Smooth muscle cell of bladder (primary cell): ENCODE measurements at places on chromosomes 13 and 19. TPM values are rescaled to one million over a fixed set of nuclear protein-coding genes. Genes with fewer than 3 reads are reported as not detected.

The PABPC3 gene
- 0.09 and 0.14 TPM in 2 replicates for total RNA-seq

The ZNF737 gene
- total RNA-seq, result 5.4 and 7.7 TPM in 2 replicates

The PTGER1 gene
- total RNA-seq, result 4.8 and 25.6 TPM in 2 replicates

The TLE2 gene
- total RNA-seq, result 2.1 and 3.1 TPM in 2 replicates

The CLEC17A gene
- 0.28 TPM in 1 of 2 replicates, not detected in the other for total RNA-seq

The DIAPH3 gene
- 1.8 and 3.4 TPM in 2 replicates for total RNA-seq

The RFPL4A gene
- total RNA-seq, result not detected in 2 replicates

The SOHLH2 gene
- 0.43 and 0.83 TPM in 2 replicates for total RNA-seq

The TUBB4A gene
- not detected in 2 replicates for total RNA-seq

The BEST2 gene
- not detected in 2 replicates for total RNA-seq

The NCAN gene
- total RNA-seq, result not detected in 2 replicates

The ZFR2 gene
- not detected in 2 replicates for total RNA-seq

The CEACAM8 gene
- not detected in 2 replicates for total RNA-seq

The FFAR1 gene
- not detected in 2 replicates for total RNA-seq

The SRRM5 gene
- total RNA-seq, result not detected in 2 replicates

The TIMM13 gene
- total RNA-seq, result 31.7 and 38.4 TPM in 2 replicates

The ADGRE2 gene
- total RNA-seq, result under 0.01 TPM in 2 replicates

The MEIOSIN gene
- not detected in 2 replicates for total RNA-seq

The CTXN1 gene
- 0.85 and 1.9 TPM in 2 replicates for total RNA-seq

The LIPE gene
- total RNA-seq, result 2.4 and 3.0 TPM in 2 replicates

The DENND1C gene
- total RNA-seq, result not detected in 2 replicates

The MYBPC2 gene
- not detected in 2 replicates for total RNA-seq

The CYP2F1 gene
- not detected in 2 replicates for total RNA-seq

The ZNF846 gene
- total RNA-seq, result 12.6 and 15.2 TPM in 2 replicates

The KCNJ14 gene
- total RNA-seq, result 0.28 and 0.46 TPM in 2 replicates

The HCST gene
- total RNA-seq, result 1.00 and 2.8 TPM in 2 replicates

The NLRP5 gene
- total RNA-seq, result not detected in 2 replicates

The PTGIR gene
- total RNA-seq, result 2.3 and 3.0 TPM in 2 replicates

The CYP2A6 gene
- total RNA-seq, result not detected in 2 replicates

The RDH8 gene
- total RNA-seq, result not detected in 2 replicates

The ZSCAN4 gene
- not detected in 2 replicates for total RNA-seq

The TRPC4 gene
- total RNA-seq, result 3.1 and 5.9 TPM in 2 replicates

The PODNL1 gene
- 2.1 and 3.1 TPM in 2 replicates for total RNA-seq

The PRODH2 gene
- not detected in 2 replicates for total RNA-seq

The LILRA1 gene
- total RNA-seq, result not detected in 2 replicates
